ENCODE measurements at places on chromosomes 7 and 10. TPM values are rescaled to one million over a fixed set of nuclear protein-coding genes. Genes with fewer than 3 reads are reported as not detected.

Gene GPR15LG
- not detected for total RNA-seq

Gene EPHA1
- not detected for total RNA-seq

Gene CPN1
- total RNA-seq, result 0.21 TPM

Gene CYP2C19
- not detected for total RNA-seq

Gene PRSS2
- not detected for total RNA-seq

Gene CH25H
- 0.09 TPM for total RNA-seq

Gene CNTNAP2
- total RNA-seq, result not detected

Gene SPAG6
- not detected for total RNA-seq

Gene OR2A7
- total RNA-seq, result not detected

Gene TAF6
- total RNA-seq, result 66.8 TPM

Gene NME8
- total RNA-seq, result not detected

Gene C10orf62
- not detected for total RNA-seq

Gene OIT3
- total RNA-seq, result not detected

Gene ZSCAN25
- 9.1 TPM for total RNA-seq
